Stimulated activated CD4-positive, alpha-beta T cell treated with anti-CD3 and anti-CD28 coated beads, TNF-alpha, amount 100 ng/mL, for 24 hours (primary cell): ENCODE measurements at places on chromosomes 7 and 10.

GRCh38 chr7:157401567-157402387 lies 65.0 kb downstream of the DNAJB6 start:
- DNase-seq, result no peak

- DNase-seq, result no peak
Observed at GRCh38 chr7:12524794-12525386, 45.6 kb upstream of the SCIN start.

- DNase-seq, result no peak
Observed at GRCh38 chr7:87810726-87811125, 65.4 kb downstream of the SLC25A40 start.

DNA sequence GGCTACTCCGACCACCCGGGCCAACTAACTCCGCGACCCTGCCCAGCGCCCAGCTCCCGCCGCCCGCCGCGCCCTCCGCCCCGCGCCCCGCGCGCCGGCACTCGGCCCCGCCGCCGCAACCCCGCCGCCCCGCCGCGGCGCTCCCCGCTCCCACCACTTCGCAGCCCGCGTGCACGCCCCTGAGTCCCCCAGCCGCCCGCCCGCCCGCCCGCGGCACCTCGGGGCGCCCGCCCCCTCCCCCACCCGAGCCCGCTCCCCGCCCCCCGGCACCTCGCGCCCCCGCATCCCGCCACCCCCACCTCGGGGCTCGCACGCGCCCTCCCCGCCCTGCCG lies 598 bp downstream of the JAZF1 start:
- no peak for DNase-seq

- no peak for DNase-seq
Observed at GRCh38 chr10:36220151-36220550, 578.1 kb upstream of the FZD8 start.

- no peak for DNase-seq
Observed at GRCh38 chr10:31136930-31137885, 105.5 kb upstream of the ZNF438 start.

- no peak for DNase-seq
Observed at GRCh38 chr10:96334616-96335526, 23.9 kb downstream of the OPALIN start.

DNA sequence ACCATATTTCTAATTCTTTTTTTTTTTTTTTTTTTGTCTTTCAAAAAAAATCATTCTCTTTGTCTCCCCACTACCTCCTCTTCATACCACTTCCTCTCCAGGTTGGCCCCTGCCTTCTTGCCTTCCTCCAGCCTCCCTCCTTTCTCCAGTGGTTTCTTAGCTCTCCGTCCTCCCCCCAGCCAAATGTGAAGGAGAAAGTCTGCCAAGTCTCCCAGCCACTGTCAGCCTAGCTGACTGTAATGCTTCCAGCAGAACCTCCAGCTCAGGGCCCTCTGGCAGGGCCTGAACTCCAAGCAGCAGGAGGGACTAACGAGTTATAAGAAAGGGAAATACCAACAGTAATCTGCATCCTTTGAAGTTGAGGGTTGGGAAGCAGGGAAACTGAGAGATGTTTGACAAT lies 35.5 kb upstream of the BICC1 start:
- no peak for DNase-seq
